ENCODE measurements at places on chromosomes 12 and 14.
A peak's percentile ranks its signal among the peaks of the same experiment; 100 is the strongest.

- DNase-seq, result no peak
Measured at GRCh38 chr14:24260026-24260779, 2.8 kb downstream of the TGM1 start.

DNA sequence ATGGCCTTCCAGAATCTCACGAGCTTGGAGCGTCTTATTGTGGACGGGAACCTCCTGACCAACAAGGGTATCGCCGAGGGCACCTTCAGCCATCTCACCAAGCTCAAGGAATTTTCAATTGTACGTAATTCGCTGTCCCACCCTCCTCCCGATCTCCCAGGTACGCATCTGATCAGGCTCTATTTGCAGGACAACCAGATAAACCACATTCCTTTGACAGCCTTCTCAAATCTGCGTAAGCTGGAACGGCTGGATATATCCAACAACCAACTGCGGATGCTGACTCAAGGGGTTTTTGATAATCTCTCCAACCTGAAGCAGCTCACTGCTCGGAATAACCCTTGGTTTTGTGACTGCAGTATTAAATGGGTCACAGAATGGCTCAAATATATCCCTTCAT, 92.2 kb downstream of the FLRT2 start:
- no peak for DNase-seq

GRCh38 chr14:31360919-31361662, 59.3 kb downstream of the HEATR5A start:
- no peak for DNase-seq

DNA sequence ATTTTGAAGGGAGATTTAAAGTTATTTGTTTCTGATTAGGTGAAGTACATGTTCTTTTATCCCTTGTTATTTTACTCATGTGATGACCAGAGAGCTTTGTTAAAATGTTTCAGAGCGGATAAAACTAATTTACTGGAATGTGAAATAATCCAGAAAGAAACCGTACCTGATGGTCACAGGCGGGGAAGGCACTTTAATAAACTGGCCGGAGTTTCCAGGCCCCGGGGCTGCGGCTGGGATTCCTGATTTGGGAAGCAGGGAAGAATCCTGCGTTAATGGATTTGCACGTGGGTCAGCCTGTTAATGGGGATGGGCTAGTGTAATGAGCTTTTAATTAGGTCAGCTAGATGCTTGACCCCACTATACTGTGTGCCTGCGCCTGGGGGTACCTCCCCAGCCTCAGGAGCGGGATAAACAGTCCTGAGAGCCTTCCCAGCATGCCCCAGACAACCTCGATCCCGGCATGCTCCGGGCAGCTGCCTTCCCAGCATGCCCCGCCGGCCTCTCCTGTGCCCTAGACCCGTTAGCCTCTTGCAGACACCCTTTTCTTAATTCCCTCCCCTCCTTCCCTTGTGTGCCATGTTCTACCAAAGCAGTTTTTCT, 208.6 kb upstream of the CDKN3 start:
- no peak for DNase-seq

DNA sequence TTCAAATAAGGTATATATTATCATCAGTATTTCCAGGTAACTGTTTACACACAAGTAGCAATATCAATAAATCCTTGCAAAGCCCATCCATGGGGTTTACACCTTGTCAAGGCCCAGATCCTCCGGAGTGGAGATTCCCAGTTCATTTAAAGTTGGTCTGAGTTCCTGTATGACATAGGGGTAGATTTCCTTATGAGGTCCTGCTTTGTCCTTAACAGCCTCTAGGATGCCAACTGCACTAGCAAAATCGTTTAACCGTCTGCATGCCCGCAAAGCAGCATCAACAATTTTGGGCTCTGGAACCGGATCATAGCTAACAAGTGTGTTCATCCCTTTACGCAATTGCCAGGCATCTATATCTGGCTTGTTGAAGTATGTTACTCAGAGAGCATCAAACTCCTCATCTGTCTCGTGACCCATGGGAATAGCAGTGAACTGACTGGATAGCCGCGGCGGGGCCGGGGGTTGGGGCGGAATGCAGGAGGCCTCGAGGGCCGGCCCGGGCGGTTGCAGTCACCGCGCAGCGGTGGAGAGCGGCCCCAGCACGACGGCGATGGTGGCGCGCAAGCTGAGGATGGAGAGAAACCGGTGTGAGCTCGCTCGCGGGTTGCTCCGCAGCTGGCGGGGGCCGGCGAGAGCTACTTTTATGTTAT, 30.6 kb upstream of the FBXO34 start:
- no peak for DNase-seq

- DNase-seq, result peak; percentile 70
Measured at GRCh38 chr12:122399592-122400373, 22.7 kb downstream of the CLIP1 start.

DNA sequence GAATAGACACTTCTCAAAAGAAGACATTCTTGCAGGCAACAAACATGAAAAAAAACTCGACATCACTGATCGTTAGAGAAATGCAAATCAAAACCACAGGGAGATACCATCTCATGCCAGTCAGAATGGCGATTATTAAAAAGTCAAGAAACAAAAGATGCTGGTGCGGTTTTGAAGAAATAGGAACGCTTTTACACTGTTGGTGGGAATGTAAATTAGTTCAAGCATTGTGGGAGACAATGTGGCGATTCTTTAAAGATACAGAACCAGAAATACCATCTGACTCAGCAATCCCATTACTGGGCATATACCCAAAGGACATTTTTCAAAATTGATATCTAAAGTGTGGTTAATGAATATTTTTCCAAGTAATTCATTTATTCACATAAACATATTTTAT, 39.6 kb upstream of the LIN7A start:
- DNase-seq, result no peak

GRCh38 chr14:49879646-49880204, 13.2 kb upstream of the ARF6 start:
- DNase-seq, result peak; percentile 79

GRCh38 chr14:99548871-99549515, 55.0 kb downstream of the CCDC85C start:
- DNase-seq, result no peak

- no peak for DNase-seq
Measured at GRCh38 chr12:21852251-21852650, 77.7 kb upstream of the KCNJ8 start.

DNA sequence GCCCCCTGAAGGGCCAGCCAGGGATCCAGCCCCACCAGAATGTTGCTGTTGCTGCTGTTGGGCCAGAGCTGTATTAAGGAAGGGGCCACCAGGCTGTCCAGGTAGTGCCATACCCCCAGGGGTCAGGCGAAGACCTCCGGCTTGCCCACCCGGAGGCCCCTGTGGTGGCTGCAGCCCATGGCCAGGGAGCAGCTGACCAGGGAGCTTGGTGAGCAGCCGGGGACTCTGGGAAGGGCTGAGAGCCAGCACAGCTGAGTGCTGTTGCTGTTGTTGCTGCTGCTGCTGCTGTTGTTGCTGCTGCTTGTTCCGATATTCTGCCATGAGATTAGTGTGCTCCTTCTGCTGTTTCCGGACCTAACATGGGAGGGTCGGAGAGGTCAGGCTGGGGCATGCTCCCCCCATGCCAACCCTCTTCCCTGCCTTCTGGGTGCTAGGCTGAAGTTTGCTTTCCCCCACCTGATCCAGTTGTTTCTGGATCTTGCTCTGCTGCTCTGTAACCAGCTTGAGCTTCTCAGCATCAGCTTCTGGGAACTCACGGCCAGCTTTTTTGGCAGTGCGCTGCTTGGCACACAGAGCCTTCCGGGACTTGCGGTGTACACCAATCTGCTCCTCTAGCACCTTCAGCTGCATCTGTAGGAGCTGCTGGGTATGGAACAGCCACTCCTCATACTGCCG, 15.2 kb upstream of the PRKAG1 start:
- no peak for DNase-seq

DNA sequence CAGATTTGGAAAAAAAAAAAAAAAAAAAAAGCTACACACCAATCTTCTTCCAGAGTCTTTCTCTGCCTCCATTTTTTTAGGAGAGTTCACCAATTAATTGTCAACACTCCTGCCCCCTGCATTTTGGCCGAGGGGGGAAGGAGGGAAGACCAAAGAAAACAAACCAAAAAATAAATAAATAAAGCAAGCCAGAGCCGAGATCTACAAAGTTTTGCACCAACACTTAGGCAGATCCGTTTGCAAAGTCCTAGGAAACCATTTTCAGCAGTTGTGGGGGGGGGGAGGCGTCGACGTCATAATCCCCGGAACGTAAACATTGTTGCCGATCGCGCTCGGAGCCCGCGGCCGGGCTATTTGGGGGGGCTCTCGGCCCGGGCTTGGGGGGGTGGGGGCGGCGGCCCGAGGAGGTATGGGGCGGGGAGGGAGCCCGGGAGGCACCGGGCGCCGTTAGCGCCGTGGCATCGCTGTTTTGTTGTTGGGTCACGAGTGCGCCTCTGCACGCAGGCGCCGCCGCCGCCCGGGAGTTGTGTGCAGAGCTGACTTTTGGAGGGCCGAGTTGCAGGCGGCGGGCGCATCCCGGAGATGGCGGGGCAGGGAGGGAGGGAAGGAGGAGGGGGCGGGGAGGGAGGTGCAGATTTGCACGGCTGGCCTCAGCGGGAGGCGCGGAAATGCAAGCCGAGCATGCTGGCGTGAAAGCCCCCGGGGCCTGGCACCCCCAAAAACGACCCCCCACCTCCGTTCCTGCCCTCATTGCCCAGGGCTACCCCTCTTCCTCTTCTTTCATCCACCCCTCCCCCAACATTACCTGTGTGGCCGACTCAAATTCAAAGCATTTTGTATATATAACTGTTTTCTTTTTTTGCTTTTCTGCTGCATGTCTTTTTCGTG, 598 bp downstream of the KDM2B start:
- peak; percentile 85 for DNase-seq

DNA sequence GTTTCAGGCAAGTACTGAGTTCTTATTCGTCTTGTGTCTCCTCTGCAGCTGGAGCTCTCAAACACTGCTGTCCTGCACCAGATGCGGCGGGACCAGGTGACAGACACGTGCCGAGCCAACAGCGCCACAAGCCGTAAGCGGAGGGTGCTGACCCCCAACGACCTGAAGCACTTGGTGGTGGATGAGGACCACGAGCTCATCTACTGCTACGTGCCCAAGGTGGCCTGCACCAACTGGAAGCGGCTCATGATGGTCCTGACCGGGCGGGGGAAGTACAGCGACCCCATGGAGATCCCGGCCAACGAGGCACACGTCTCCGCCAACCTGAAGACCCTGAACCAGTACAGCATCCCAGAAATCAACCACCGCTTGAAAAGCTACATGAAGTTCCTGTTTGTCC, 201.2 kb downstream of the SLC41A2 start:
- DNase-seq, result no peak

GRCh38 chr14:74919421-74920165, 3.5 kb downstream of the RPS6KL1 start:
- DNase-seq, result no peak

GRCh38 chr12:31589904-31590641, 863 bp downstream of the DENND5B start:
- peak; percentile 26 for DNase-seq

DNA sequence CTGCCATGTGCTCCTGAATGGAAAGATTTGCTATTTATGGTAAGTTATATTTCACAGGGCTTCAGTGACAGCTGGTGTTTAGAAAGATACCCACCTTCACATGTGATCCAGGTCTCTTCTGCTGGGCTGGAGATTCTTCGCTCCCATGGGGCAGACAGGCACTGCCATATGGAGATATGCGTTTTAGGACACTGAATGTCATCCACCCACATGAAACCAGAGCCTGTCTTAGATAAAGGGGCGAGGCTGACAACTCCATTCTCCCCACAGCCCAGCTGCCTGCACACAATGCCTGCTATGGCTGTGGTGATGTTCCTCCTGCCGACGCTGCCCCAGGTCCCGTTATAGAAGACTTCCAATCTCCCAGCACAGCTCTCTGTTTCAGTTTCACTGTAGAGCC, 69.4 kb downstream of the ACSM4 start:
- DNase-seq, result no peak

DNA sequence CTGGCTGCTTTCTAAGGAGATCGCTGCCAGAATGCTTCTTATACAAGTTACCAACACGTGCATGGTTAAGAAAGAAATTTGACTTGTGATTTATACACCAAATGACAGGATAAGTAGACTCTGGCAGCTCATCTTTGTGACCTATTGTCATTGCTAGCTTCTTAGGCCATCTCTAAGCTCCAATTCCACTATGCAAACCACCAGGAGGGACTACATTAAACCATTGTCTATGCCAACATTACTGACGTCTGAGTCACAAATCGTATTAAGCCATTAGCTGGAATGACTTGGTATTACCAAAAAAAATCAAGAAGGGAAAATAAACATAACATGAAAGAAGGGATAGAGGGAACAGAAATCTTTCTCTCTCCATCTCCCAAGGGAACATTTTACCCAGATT, 15.8 kb upstream of the VPS33A start:
- no peak for DNase-seq

GRCh38 chr12:12645485-12645884, 33.8 kb downstream of the CREBL2 start:
- peak; percentile 38 for DNase-seq

DNA sequence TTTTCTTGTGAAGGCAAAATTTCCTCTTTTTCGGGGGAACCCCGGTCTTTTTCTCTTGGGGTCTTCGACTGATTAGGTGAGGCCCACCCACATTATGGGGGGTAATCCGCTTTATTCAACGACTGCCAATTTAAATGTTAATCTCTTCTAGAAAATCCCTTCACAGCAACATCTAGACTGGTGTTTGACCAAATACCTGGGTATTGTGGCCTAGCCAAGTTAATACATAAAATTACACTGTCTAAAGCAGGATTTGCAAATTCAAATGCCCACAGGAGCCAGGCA, 170.0 kb upstream of the FOXN3 start:
- DNase-seq, result no peak

GRCh38 chr14:69543341-69544115, 31.1 kb downstream of the CCDC177 start:
- peak; percentile 69 for DNase-seq

DNA sequence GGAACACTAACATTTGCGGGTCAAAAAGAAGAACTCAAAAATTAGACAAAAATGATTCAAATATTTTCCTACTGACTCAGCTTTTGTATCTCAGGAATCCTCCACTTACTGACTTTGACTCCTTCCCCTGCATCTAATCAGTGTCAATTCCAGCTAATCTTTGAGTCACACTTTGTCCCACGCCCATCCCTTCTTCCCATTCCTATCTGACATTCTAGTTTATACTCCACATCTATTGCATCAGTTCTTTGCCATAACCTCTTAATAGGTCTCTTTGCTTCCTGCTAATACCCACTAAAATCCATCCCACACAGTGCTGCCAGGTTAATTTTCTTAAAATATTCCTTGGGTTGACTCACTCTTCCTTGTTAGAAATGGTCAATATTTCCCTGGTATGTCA, 19.1 kb downstream of the BBS10 start:
- no peak for DNase-seq

- DNase-seq, result no peak
Measured at GRCh38 chr12:14442221-14442881, 76.9 kb downstream of the ATF7IP start.

DNA sequence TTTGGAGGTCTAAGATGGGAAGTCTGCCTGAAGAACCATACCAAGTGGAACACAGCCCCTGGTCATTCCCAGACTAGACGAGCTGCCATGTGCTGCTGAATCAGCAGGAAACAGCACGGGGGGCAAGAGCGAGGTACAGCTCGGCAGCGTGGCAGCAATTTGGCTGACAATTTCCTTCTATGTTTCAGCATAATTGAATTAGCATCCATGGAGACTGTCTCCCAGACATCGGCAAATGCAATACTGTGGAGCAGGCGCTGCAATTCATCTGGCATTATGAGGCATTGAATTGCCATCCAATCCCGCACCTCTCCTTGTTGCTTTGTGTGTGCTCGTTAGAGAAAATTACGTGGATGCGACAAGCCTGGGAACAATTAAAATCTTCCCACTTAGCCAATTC, 46.0 kb upstream of the CCDC60 start:
- DNase-seq, result no peak

- DNase-seq, result no peak
Measured at GRCh38 chr14:49928015-49928414, 35.1 kb downstream of the ARF6 start.
